ENCODE measurements at places on chromosomes 3 and 15.

DNA sequence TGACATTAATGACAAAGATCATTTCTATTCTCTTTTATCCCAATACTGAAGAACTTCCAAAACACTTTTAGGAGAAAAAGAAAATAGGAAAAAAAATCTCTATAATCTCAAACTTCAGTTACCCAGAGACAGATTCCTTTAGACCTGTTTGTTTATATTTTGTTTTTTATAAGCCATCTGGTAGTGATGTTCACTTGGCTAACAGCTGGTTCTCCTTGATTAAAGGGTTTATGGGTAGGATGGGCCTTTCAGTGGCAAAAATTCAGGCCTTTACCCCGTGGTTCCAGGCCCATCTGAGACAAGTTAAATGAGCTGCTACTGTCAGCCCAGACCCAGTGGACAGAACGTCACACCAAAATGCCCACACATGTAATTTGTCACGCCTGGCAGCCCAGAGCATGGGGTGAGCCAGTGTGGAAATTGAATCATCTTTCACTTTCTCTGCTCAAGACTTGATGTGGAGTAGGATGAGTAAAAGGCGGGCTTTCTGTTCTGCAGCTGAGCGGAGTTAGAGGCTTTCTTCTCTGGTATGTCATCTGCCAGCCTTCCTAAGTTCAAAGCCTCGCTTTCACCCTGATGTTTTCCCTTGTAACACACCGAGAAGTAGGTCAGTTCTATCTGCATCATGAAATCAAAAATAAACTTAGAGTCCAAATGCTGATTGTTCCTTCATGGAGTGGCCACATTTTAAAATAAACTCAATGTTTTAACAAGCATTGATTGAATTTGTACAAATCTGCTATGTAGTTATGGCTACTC, 62.5 kb upstream of the SKOR1 start:
- DNase-seq, result peak; percentile 58

GRCh38 chr3:46280105-46280797, 38.0 kb downstream of the CCR3 start:
- peak; percentile 77 for DNase-seq

DNA sequence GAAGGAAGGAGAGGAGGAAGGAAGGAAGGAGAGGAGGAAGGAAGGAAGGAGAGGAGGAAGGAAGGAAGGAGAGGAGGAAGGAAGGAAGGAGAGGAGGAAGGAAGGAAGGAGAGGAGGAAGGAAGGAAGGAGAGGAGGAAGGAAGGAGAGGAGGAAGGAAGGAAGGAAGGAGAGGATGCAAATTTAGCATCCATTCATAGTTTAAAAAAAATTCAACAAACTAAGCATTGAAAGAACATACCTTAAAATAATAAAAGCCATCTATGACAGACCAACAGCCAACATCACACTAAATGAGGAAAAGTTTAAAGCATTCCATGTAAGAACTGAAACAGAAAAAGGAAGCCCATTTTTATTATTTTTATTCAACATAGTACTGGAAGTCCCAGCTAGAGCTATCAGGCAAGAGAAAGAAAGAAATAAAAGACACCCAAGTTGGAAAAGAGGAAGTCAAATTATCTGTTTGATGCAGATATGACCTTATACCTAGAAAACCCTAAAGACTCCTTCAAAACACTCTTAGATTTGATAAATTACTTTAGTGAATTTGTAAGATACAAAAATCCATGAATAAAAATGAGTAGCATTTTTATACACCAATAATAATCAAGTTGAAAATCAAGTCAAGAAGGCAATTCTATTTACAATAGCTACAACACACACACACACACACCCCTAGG, 52.2 kb upstream of the FXR1 start:
- DNase-seq, result no peak

- no peak for DNase-seq
Measured at GRCh38 chr3:113271594-113272384, 60.4 kb downstream of the BOC start.

GRCh38 chr3:57826952-57827723, 71.0 kb downstream of the SLMAP start:
- DNase-seq, result no peak

- DNase-seq, result no peak
Measured at GRCh38 chr15:89642106-89642505, 13.2 kb downstream of the KIF7 start.

GRCh38 chr3:134325706-134326105, 48.5 kb downstream of the AMOTL2 start:
- no peak for DNase-seq

DNA sequence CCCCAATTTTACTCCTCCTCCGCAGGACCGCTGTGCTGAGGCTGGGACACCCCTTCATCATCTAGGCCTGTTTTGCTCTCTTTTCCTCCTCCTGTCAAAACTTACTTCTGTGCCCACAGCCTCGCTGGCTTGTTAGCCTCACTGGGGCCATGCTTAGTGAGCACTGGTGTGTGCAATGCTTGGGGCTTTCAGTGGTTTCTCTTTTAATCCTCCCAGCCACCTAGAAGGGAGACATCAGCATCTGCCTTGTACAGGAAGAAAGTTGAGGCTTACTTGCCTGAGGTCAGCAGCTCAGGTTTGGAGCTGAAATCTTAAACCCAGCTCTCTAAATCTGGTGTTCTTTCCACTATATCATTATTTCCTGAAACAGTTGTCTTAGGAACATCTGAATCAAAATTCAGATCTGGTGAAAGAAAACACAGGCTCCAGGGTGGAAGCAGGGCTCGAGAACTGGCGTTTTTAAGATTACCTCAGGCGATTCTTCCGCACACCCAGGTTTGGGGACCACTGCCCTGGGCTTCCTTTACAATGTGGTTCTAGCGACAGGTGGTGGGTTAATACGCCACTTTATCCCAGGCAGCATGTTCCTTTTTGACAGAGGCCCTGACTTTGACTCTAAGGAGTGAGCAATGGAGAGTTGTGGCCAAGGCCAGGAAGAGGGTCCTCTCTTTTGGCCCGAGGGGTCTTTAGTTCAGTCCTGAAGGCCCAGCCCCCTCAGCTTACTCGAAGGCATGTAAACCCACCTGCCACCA, 3.8 kb downstream of the THSD4 start:
- DNase-seq, result no peak

GRCh38 chr3:185858502-185859225, 33.8 kb upstream of the IGF2BP2 start:
- DNase-seq, result no peak

- DNase-seq, result peak; percentile 11
Measured at GRCh38 chr3:132232231-132232792, 84.9 kb upstream of the ACP3 start.

DNA sequence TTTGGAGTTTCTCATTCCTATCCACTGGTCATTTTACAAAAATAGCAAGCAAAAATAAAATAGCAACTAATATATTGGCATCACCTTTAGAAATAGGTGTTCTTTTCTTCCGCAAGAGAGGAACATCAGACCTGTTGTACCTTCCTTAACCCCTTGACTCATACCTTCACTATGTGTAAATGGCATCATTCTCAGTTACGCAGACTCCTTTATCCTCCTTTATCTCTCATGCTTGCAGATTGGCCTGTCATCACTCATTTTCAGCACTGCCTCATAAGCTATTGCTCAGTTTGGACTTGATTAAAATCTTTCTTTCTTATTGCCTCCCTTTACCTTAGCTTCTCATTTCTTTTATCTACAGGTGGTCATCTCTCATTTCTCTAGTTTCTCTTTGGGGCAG, 21.4 kb downstream of the ARHGEF26 start:
- peak; percentile 7 for DNase-seq

DNA sequence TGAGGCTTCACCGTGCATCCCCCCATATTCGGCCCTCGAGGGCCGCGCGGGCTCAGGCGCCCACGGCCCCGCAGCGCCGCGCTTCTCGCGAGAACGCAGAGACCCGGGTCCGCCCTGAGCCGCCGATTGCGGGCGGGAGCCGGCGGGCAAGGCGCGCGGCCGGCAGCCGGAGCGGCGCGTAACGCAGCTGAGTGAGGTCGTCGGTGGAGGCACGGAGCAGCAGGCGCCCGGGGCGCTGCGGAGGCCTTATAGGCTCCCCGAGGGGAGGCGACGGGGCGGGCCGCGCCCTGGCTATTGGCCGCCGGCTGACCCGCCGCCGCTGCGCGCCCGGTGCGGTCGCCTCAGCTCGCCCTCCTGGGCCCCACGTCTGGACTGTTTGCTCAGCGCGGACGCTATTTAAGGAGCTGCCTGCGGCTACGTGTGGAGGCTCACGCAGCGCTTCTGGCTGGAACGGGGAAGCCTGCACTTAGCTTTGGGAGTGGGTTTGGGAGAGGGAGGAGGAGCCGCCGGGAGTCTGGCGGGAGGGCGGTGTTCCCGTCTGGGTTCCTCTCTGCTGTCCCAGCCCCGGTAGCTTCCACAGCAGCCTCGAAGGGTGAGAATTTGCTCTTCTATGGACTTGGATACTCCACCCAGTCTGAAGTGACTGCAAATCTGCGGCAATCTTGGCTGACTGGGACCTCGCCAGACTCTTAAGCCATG, at the start of gene PLOD2:
TSS of gene PLOD2 (minus strand) at position 221 of the 699 bp plus-strand sequence. CDS start at position 26, 195 bp downstream.
- DNase-seq, result peak; percentile 94

- no peak for DNase-seq
Measured at GRCh38 chr3:100128565-100128964, 14.3 kb upstream of the FILIP1L start.

DNA sequence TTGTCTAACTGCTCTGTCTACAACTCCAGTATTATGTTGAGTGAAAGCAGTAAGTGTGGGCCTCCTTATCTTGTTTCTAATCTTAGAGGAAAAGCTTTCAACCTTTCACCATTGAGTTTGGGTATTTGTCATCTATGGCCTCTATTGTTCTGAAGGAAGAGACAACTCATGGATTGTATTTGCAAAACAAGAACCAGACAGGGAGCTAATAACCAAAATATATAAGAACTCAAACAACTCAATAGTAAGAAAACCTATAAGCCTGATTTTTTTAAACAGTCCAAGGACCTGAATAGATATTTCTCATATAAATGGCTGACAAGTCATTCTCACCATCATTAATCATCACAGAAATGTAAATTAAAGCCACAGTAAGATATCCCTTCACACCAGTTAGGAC, 113.0 kb downstream of the TAFA4 start:
- DNase-seq, result no peak

GRCh38 chr15:68717951-68718350, 102.7 kb downstream of the ANP32A start:
- no peak for DNase-seq

GRCh38 chr3:43523454-43524053, 98.3 kb downstream of the ANO10 start:
- DNase-seq, result peak; percentile 52

DNA sequence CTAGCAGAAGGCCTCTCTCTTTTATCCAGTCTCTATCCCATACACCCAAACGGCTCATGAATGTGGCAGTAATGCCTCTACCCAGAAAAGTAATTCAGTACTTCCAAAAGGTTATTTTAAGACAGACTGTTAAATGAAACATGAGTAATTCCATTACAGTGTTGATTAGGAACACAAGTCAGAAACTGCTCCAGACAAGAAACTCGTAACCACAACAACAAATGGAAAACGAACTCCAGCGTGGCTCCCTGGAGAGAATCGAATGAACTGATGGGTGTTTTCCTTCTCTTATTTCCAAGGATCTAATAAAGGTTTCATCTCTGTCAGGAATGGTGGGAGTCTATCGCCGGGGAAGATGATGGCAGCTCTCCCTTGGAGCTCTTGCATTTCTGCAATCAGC, 228.4 kb downstream of the MAGI1 start:
- DNase-seq, result no peak

DNA sequence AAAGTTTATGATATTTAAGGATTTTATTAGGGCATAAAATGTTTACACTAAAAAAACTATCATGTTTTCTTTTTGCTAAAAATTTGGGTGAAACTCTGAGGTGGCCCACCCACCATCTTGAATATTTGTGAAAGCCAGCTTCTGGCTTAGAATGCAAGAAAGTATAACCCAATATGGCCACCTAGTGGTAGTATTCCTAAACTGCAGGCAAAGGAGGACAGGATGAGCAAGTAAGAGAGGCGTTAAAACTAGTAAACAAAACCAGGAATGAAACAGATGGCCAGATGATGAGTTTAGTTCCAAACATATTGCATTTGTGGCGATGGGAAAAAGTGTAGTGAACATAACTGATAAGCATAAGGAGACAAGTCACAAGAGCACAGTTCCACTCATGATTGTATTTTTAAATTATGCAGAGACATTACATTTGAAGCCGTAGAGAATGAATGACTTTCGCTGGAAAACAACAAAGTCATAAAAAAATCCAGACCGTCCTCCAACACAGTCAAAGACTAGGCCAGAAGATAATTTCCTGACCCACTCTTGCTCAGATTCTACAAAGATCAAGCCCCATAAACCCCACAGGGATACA, 103.3 kb upstream of the PRTG start:
- peak; percentile 85 for DNase-seq

DNA sequence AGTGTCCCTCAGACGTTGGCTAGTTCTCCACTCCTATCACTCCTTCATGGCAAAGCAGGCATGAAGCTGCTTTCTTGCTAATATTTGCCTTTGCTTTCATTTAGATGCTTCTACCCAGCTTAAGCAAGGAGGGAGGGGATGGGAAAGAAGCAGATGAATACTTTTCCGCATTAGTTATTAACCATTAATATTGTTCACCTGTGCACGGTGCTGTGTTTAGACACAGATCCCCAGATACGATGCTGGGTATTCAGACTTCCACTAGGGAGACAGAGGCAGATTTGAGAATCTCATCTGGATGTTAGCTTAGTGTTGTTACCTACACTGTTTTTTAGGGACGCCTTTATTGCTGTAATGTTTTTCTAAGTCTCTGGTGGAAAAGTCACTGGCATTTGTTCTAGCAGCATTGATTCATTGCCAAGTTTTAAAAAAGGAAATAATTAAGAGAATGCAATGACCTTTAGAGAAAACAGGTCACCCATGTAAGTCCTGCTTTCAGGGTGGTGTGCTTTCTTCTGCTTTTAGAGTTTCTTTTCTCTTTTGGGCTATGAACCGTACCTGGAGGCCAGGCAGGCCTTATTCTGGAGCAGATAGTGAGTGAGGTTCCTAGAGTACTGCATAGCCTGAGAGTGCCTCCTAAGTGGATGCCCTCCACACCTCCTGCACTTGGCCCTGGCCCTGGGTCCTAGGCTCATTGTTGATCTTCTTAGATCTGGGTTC, 55.5 kb downstream of the MYZAP start:
- no peak for DNase-seq

DNA sequence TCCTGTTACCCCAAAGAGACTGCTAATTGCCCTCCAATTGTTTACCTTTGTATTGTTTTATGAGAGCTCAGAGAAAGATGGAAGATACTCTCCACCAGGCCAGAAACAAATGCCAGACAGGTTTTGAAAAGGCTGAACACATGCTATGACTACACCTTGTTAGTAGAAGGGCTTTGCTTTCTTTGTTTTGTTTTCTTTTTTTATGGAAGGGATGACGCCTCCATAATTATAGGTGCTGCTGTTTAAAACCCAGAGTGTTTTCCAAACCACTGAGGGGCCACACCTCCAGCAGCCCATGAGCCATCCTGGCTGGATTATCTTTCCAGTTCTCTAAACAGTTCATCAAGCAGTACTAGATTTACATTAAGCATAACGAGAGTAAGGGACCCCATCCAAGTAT, 5.6 kb upstream of the FOXP1 start:
- no peak for DNase-seq
